ENCODE measurements at places on chromosomes 4 and X.

DNA sequence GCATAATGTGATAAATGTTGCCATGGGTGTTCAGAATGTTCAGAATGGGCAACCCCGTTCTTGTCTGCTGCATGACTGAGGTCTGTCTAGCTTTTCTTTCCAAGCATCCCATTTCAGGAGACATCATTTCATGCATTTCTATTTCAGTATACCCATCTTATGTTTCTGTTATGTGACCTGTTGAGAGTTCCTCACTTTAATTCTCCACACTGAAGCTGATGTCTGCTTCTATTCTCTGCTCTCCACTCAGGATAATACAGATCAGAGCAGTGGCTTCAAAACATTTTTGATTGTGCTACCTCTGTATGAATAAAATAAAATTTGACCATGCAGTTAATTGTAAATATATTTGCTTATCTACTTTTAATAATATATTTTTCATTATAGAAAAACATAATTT lies 398.6 kb downstream of the ARHGAP24 start:
- DNase-seq, result no peak

DNA sequence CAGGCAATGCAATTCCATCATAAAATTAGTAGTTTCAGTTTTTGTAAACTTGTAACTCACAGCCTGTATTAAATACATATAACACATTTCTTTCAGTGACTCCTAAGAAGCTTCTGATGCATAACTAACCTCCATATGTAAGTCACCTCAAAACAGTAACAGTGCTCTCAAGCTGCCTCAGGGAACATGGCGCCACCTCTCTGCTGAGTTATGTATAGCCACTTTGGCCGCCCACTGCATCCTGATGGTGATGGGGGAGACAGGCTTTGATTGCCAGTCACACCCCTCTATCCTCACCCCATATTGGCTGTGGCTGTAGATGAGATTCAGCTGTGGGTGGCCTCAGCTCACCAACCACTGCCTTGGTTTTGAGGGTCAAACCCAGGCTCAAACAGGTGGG lies 54.3 kb downstream of the LRBA start:
- DNase-seq, result peak; percentile 7

DNA sequence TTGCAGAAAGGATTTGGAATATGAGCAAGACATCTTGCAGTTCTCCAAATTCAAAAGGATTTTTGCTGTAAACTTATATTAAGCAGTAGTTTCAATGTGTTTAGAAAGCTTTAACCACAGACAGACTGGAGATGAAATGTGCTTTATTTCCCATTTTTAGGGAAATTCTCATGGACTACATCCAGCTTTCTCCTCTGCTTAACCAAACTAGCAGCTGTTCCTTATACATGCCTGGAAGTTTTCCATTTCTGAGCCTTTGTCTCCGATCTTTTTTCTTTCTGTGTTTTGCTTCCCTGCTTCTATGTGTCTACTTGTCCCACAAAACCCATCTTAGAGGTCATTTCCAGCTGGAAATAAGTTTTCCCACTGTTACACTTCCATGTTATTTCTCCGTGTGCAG lies 41.6 kb downstream of the TMA16 start:
- DNase-seq, result no peak

GRCh38 chr4:55912249-55912648 lies 36.5 kb upstream of the CEP135 start:
- no peak for DNase-seq

Measured in stimulated activated CD8-positive, alpha-beta memory T cell treated with anti-CD3 and anti-CD28 coated beads, Interleukin-4, amount 100 ng/mL, for 1 hour (primary cell).